Colonic mucosa (tissue), 4 donors: ENCODE measurements at places on chromosomes 2 and 18. TPM values are rescaled to one million over a fixed set of nuclear protein-coding genes. Genes with fewer than 3 reads are reported as not detected.
A peak's percentile ranks its signal among the peaks of the same experiment; 100 is the strongest.

DNA sequence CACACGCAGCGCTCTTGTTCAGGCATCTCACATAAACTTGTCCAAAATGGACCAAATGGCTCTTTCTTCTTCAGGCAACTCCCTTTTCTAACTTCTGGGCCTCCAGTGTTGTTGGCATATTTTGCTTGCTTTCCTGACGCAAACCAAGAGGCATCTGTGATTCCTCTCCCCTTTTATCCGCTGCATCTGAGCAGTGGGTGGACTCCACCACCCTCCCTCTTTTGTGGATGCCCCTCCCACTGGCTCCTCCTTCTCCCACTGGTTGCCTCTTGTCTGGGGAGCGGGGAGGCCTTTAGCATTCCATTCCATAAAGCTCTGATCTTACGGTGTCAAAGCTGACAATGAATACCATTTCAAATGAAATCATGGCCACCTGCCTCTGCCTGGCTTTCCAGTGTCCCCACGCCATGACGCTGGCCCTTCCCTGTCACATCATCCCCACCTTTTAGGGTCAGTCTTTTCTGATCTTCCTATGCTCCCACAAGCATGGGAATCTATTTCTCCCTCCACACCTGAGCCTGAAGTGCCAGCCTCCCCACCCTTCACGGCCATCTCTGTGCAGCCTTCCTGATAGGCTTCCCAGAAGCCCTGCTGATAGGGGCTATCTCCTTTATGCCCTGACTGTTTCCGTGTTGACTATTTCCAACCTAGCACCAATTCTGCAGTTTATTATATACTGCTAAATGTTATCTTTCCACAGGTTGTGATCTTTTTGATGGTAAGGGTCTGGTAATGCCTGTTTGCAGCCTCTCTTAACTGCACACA, 51.5 kb downstream of the RPL37A start:
- peak overlapping the region; percentile 8 for H3K27ac ChIP-seq
- no peaks in the 10 kb centered on the region for H3K4me1 ChIP-seq
- no peak overlapping the region for H3K4me3 ChIP-seq
- H3K36me3 ChIP-seq: no peaks in the 10 kb centered on the region
- no peaks in the 10 kb centered on the region for H3K27me3 ChIP-seq

GRCh38 chr2:12161085-12161484, 414.7 kb downstream of the LPIN1 start:
- no peak overlapping the region for H3K27ac ChIP-seq
- no peaks in the 10 kb centered on the region for H3K36me3 ChIP-seq
- no peak for DNase-seq
- no peak overlapping the region for H3K4me3 ChIP-seq
- H3K4me1 ChIP-seq: no peaks in the 10 kb centered on the region

- DNase-seq: no peak
- peaks cover 4% of the 10 kb centered on the region for H3K4me1 ChIP-seq
- no peaks in the 10 kb centered on the region for H3K36me3 ChIP-seq
- no peak overlapping the region for H3K27ac ChIP-seq
- no peaks in the 10 kb centered on the region for H3K27me3 ChIP-seq
- no peak overlapping the region for H3K4me3 ChIP-seq
Observed at GRCh38 chr2:238868067-238868524, 20.2 kb downstream of the TWIST2 start.

DNA sequence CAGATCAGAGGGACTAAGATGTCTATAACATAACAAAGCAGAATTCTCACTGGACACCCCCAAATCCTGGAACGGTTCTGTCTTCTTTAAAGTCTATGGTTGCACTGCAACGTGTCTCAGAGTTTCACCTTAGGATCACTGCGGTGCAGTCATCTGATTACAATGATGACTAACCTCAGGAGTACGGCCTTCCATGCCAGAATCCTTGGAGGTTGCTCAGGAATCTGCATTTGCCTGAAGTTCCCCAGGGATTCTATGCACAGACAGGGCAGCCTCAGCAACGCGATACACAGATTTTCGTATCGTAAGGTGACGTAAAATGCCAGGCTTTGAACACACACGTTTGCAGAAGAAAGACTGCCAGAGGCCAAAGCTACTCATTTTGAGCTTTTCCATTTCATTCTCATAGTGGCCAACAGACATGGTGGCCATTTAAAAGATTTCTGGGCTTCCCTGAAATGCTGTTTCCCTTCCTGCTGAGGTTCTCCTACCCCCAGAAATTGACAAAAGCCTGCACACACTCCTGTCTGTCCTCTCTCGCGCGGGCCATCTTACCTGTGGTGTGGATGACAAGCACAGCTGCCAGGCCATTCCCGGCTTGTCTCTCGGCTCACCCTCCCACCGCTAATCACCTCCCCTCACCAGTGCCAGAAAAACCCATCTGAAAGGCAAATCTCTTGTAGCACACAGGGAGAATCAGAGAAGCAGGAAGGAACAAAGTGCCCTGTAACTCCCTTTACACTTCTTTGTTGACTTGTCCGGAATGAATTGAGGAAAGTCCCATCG, 148.8 kb downstream of the ACKR3 start:
- H3K36me3 ChIP-seq: no peaks in the 10 kb centered on the region
- H3K27me3 ChIP-seq: no peaks in the 10 kb centered on the region
- no peak overlapping the region for H3K27ac ChIP-seq
- H3K4me1 ChIP-seq: no peaks in the 10 kb centered on the region
- no peak overlapping the region for H3K4me3 ChIP-seq
- DNase-seq: no peak

DNA sequence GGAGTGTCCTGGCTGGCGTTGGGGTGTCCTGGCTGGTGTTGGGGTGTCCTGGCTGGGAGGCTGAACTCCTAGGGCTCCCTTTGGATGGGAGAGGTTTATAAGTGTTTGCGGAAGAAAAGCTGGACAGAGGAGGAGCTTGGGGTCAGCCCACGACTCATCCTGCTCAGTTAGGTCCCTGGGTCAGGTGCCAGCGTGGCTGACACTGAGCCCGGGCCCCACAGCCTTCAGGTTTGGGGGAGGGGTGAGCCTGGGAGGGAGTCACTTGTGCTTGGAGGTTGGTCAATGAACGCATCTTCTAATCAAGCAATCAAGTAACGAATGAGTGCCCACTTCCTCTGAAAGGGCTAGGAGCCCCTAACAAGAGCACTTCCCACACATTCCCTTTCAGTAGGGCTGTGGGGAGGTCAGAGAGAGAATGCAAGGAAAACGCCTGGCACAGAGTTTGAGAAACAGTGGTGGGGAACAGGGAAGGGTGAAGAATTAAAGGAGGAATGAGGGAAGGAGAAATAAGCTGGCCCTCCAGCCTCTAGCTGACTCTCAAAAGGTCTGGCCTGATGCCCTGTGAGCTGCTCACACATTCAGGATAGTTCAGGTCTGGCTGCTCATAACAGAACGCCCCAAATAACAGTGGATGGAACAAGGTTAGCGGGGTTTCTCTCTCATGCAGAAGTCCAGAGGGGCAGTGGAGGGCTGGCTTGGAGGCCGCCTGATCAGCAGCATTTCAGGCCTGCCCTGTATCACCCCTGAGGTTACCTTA, 670 bp downstream of the KCNIP3 start:
- H3K4me3 ChIP-seq: no peak overlapping the region
- no peaks in the 10 kb centered on the region for H3K4me1 ChIP-seq
- H3K27me3 ChIP-seq: no peaks in the 10 kb centered on the region
- no peak overlapping the region for H3K27ac ChIP-seq
- no peak for DNase-seq

HRH4 gene
- total RNA-seq: not detected
